ENCODE measurements at places on chromosomes 13 and 19.

DNA sequence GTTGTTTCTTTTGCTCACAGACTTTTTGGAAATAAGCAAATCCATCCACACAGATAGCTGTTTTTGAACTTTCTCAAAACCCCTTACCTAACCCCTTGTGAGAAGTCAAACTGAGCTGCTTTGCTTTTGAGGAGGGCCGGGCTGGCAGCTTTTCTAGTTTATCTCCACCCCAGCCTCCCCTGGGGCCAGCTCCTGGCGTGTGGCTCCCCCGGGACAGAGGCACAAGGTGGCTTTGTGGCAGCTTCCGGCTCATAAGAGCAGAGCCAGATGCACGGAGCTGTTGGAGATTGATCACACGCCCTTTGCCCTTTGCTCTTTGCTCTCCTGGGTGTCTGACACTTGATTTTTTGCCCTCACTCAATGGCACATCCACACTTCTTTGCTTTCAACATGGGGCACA, 24.9 kb upstream of the RNF113B start:
- no peak overlapping the region for H3K27ac ChIP-seq
- H3K4me3 ChIP-seq, result no peak overlapping the region
- no peaks in the 10 kb centered on the region for H3K27me3 ChIP-seq
- no peaks in the 10 kb centered on the region for H3K36me3 ChIP-seq

GRCh38 chr13:38386421-38386820, 36.8 kb downstream of the UFM1 start:
- no peaks in the 10 kb centered on the region for H3K27me3 ChIP-seq
- peak overlapping the region; percentile 32 for H3K27ac ChIP-seq
- H3K4me1 ChIP-seq, result peaks cover 17% of the 10 kb centered on the region
- H3K4me3 ChIP-seq, result no peak overlapping the region
- no peaks in the 10 kb centered on the region for H3K36me3 ChIP-seq

GRCh38 chr19:32324631-32325285, 20.7 kb upstream of the ZNF507 start:
- no peaks in the 10 kb centered on the region for H3K36me3 ChIP-seq
- no peak overlapping the region for H3K4me3 ChIP-seq
- H3K27ac ChIP-seq, result no peak overlapping the region
- no peak for DNase-seq
- no peaks in the 10 kb centered on the region for H3K27me3 ChIP-seq

DNA sequence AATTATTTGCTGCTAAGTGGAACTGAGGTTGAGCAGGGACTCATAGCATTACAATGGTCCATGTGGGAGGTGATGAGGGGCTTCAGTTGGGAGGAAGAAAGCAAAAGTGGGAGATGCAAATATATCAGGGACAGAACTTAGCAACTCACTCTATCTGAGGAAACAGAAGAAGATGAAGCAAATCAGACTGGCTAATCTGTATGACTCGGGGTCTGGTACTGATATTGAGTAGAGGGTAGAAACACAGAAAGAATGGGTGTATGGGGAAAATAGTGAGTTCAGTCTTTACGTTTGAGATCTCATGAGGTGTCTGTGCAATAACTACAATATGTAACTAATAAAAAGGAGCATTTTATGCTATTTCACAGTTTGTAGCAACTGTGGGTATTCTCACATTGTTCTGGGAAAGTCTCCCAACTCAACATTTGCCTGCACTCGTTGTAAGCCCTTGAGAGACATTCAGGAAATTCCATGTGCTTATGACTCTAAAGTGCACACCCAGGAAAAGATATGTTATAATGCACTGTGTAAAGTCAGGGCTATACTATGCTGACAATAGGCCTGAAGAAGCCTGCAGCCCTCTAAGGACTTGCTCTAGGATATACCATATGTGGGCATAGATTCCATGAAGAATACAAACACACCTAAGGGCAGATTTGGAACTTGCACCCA, 183.5 kb downstream of the SPRY2 start:
- no peaks in the 10 kb centered on the region for H3K36me3 ChIP-seq
- no peak overlapping the region for H3K27ac ChIP-seq
- no peak overlapping the region for H3K4me3 ChIP-seq
- H3K27me3 ChIP-seq, result no peaks in the 10 kb centered on the region

GRCh38 chr13:108323031-108323430, 53.5 kb downstream of the TNFSF13B start:
- H3K27me3 ChIP-seq, result peaks cover 19% of the 10 kb centered on the region
- no peak for DNase-seq
- no peak overlapping the region for H3K4me3 ChIP-seq
- H3K27ac ChIP-seq, result no peak overlapping the region
- no peaks in the 10 kb centered on the region for H3K36me3 ChIP-seq

- H3K4me3 ChIP-seq, result no peak overlapping the region
- no peaks in the 10 kb centered on the region for H3K27me3 ChIP-seq
- peak; percentile 61 for DNase-seq
- H3K4me1 ChIP-seq, result no peaks in the 10 kb centered on the region
- peaks cover 19% of the 10 kb centered on the region for H3K36me3 ChIP-seq
- H3K27ac ChIP-seq, result no peak overlapping the region
Observed at GRCh38 chr19:40233811-40234389, 7.4 kb upstream of the CCNP start.

DNA sequence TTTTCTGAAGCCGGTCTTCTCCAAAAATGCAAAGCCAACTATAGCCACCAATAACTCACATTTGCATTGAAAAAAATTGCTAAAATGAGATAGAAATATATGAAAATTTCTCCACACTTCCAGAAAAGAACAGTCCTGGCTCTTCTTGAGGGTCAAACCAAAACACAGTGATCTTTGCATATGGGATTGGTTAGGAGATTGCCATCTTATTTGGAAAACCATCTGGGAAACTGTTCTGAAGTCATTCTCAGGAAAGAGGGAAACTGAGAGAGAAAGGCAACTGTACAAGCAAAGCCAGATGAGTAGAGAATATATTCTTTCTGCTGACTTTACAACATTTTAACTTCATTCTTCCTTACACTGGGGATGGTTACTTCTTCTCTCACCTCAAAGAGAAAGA, 54.6 kb downstream of the HSPH1 start:
- DNase-seq, result no peak
- no peak overlapping the region for H3K27ac ChIP-seq

DNA sequence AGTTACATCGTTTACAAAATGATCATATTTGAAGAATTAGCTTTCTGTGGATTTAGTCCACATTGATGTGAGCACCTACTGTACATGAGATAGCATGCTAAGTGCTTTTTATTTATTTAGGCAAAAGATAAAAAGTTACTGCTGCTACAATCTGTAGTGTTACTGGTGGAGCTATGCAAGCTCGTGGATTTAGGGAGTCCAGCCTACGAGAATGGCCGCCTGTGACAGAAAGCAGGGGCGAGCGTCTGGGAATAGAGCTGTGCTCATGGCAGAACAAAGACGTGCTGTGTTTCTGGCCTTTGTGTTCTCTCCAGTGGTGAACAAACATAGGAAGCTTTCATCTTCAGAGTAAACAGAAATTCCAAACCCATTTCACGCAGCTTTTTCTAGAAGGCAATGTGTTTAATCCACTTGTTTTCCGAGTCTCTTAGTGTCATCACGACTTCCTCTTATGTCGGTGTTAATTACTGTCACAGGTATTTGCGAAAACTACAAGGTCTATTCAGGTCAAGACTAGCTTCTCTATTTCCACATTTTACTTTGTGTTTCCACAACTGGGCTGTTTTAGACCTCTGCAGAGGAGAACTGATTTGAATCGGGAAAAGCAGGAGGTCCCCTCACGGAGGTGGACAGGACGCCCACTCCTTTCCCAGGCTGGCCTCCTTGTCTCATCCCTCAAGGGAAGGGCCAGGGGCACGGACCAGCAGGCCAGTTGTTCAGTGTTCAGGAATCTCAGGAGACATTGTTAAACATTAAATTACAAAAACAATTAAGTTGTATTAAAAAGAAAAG, 67.3 kb downstream of the ATP11A start:
- H3K27me3 ChIP-seq, result no peaks in the 10 kb centered on the region
- DNase-seq, result no peak
- H3K4me1 ChIP-seq, result no peaks in the 10 kb centered on the region

DNA sequence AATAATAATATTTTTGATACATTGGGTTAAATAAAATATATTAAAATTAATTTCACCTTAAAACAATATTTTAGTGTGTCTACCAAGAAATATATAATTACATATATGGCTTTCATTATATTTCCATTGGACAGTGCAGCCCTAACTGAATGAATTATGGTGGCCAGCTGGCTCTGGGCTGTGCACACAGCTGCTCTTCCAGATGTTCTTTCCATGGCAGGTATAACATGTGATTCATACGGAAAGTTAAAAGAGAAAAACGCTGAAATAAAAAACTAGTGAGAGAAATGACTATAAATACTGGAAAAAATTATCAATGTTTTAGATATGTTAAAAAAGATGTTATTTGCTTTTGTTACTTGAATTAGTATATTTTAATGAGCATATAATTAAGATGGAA, 216.3 kb downstream of the RGCC start:
- H3K27ac ChIP-seq, result no peak overlapping the region
- no peak for DNase-seq
- H3K4me3 ChIP-seq, result no peak overlapping the region
- no peaks in the 10 kb centered on the region for H3K27me3 ChIP-seq
- H3K4me1 ChIP-seq, result peaks cover 10% of the 10 kb centered on the region

GRCh38 chr19:47374876-47375693, 26.0 kb downstream of the DHX34 start:
- no peaks in the 10 kb centered on the region for H3K27me3 ChIP-seq
- H3K4me1 ChIP-seq, result no peaks in the 10 kb centered on the region
- no peak overlapping the region for H3K4me3 ChIP-seq
- no peak overlapping the region for H3K27ac ChIP-seq
- peaks cover 63% of the 10 kb centered on the region for H3K36me3 ChIP-seq
- no peak for DNase-seq

GRCh38 chr19:38233740-38234251, 9.8 kb upstream of the DPF1 start:
- peaks cover under 1% of the 10 kb centered on the region for H3K27me3 ChIP-seq
- DNase-seq, result no peak
- no peaks in the 10 kb centered on the region for H3K36me3 ChIP-seq
- H3K4me3 ChIP-seq, result no peak overlapping the region

- no peak for DNase-seq
- no peak overlapping the region for H3K27ac ChIP-seq
- no peaks in the 10 kb centered on the region for H3K4me1 ChIP-seq
- no peak overlapping the region for H3K4me3 ChIP-seq
- H3K27me3 ChIP-seq, result no peaks in the 10 kb centered on the region
Observed at GRCh38 chr13:93420206-93420605, 193.6 kb downstream of the GPC6 start.

- no peak for DNase-seq
- H3K27me3 ChIP-seq, result peaks cover 4% of the 10 kb centered on the region
- H3K36me3 ChIP-seq, result no peaks in the 10 kb centered on the region
- no peak overlapping the region for H3K27ac ChIP-seq
- H3K4me1 ChIP-seq, result no peaks in the 10 kb centered on the region
- no peak overlapping the region for H3K4me3 ChIP-seq
Observed at GRCh38 chr13:59274958-59275727, 888.6 kb downstream of the DIAPH3 start.

- peaks cover 13% of the 10 kb centered on the region for H3K36me3 ChIP-seq
- peaks cover 5% of the 10 kb centered on the region for H3K4me1 ChIP-seq
- H3K27ac ChIP-seq, result no peak overlapping the region
- H3K4me3 ChIP-seq, result no peak overlapping the region
Observed at GRCh38 chr19:56117376-56117884, 3.7 kb downstream of the ZNF787 start.

DNA sequence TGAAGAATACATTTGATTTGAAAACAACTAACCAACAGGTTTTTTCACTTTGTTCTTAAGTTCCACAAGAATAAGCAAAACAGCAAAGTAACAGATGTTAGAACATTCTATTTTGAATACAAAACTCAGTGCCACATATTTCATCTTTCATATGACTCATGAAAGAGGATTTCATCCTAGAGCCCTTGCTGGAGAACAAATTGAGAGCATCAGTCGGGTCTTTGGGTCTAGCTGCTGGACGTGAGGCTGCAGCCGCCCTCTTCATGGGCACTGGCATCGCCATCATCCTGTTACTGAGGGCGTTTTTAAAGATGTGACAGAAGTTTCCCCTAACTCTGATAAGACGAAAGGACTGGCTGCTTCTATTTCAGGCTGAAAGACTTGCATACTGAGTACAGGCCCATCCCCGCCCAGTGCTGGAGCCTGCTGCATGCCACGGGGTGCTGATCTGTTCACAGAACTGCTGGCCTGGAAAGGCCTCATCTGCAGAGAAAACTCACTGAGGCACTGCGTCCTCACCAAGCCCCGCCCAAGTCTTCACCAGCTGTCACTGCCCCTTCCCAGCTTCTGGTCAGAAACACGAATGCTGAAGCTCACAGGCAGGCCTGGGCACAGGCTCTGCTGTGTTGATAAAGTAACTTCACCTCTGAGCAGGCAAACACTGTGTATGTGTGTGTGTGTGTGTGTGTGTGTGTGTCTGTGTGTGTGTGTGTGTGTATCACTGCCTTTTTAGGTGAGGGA, 101.4 kb downstream of the TUBGCP3 start:
- no peaks in the 10 kb centered on the region for H3K27me3 ChIP-seq
- H3K27ac ChIP-seq, result no peak overlapping the region
- no peak overlapping the region for H3K4me3 ChIP-seq
- peaks cover 14% of the 10 kb centered on the region for H3K36me3 ChIP-seq
- H3K4me1 ChIP-seq, result no peaks in the 10 kb centered on the region
- DNase-seq, result no peak

DNA sequence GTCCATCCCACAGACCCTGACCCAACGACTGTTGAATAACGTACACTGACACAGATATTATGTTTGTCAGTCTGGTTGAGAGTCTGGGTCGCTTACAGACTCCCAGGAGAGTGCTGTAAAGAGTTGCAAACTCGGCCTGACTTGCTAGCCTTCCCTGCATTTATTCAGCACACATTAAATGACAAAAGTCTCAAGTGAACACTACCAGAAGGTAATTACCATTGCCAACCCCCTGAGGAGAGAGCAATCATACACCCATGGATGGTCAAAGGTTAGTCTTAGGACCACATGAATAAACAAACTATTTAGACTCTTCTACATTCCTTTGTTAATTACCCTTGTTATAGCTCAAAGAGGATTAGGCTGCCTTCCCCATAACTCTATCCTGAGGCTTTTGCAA, 1048.6 kb downstream of the PCDH17 start:
- H3K4me1 ChIP-seq, result no peaks in the 10 kb centered on the region
- H3K4me3 ChIP-seq, result no peak overlapping the region
- no peak for DNase-seq

DNA sequence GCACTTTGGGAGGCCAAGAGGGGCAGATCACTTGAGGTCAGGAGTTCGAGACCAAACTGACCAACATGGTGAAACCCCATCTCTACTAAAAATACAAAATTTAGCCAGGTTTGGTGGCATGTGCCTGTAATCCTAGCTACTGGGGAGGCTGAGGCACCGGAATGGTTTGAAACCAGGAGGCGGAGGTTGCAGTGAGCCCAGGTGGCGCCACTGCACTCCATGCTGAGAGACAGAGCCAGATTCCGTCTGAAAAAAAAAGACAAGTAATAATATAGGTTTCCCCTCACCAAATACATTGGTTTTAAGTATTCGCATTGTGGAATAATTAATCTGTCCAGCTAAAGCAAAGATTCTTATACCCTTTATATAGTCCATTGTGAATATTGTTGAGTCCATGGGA, 1544.6 kb downstream of the OLFM4 start:
- no peak overlapping the region for H3K27ac ChIP-seq
- H3K27me3 ChIP-seq, result no peaks in the 10 kb centered on the region
- no peaks in the 10 kb centered on the region for H3K4me1 ChIP-seq
- H3K36me3 ChIP-seq, result no peaks in the 10 kb centered on the region
- no peak for DNase-seq

GRCh38 chr13:43830497-43830881, 43.7 kb upstream of the ENOX1 start:
- H3K4me3 ChIP-seq, result no peak overlapping the region
- H3K4me1 ChIP-seq, result peaks cover 11% of the 10 kb centered on the region
- peak overlapping the region; percentile 8 for H3K27ac ChIP-seq
- H3K27me3 ChIP-seq, result no peaks in the 10 kb centered on the region
- no peak for DNase-seq
- H3K36me3 ChIP-seq, result no peaks in the 10 kb centered on the region

- no peak for DNase-seq
- H3K27me3 ChIP-seq, result no peaks in the 10 kb centered on the region
- no peaks in the 10 kb centered on the region for H3K4me1 ChIP-seq
- no peak overlapping the region for H3K27ac ChIP-seq
Observed at GRCh38 chr13:95723438-95723837, 46.5 kb downstream of the DNAJC3 start.
